Esophagus mucosa (tissue), 1 donor: ENCODE measurements at places on chromosomes 2 and 18.

GRCh38 chr2:240584486-240585031, 2.0 kb upstream of the CAPN10 start:
- no peak for ATAC-seq

DNA sequence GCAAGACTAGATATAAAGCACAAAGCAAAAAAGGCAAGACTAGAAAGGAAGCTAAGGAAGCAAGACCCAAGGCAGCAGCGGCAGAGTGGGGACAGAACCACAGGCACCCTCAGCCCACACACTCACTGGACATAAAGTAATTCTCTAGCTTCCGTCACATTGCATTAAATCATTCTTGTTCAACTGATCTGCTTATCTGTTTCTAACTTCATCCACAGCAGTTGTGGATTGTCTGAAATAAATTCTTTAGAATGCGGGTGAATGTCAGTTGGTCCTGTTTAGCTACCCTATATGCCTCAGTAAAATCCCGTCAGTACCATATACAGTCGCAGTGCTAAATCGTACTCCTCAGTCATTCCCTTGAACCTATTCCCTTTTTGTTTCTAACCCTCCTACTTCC, 183.2 kb upstream of the SLC39A10 start:
- ATAC-seq, result no peak

GRCh38 chr2:150413910-150414309, 73.6 kb downstream of the RND3 start:
- no peak for ATAC-seq

DNA sequence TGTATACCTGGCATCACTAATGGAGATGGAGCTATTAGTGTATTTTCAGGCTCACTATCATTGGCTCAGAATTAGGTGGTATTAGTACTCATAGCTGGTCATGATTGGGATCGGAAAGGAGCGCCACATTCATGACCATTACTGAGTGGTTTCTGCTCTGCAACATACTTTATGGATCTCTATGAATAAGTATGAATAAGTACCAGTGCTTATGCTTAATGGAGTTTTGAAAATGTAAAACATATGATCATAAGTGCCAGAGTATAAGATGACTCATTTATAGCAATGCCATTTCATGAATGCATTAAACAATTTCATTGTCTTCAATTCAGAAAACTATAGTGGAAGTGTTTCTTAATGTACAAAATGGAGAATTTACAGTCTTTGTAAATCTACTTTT, 156.7 kb downstream of the GALNT3 start:
- ATAC-seq, result peak; percentile 36

DNA sequence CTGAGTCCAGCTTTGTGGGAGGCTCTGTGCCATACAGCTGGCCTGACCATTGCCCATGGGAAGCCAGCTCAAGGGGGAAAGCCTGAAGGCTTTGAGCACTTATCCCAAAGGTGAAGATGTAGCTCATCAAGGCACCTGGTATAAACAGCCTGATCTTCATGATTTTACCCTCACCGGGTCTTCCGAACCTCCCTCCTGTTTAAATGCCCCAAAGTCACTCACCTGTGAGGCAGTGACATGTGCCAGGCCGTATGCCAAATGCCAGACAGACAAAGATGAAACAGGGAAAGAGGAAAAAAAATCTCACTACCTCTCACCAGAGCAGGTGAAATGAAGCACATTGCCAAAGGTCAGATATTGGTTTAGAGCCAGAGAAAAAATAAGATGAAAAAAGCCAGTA, 62.8 kb upstream of the ITSN2 start:
- ATAC-seq, result no peak

GRCh38 chr2:241560883-241561474, 2.4 kb downstream of the BOK start:
- no peak for ATAC-seq

DNA sequence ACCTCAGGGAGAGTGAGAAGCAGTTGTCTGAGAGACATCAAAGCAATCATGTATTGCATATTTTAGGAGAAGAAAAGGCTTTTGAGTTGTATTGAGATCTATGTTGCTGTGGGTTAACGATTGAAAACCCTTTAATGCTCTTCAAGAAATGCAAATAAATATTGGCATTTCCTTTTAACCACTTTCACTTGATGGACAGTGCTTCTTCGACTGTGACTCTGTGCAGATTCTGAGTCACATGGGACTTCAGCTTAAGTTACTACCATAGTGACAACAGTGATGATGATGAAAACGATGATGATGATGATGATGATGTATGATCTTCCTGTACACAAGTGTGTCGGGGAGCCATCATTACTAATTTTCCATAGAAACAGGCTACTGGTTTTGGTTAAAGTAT, 181.8 kb downstream of the AKAIN1 start:
- ATAC-seq, result no peak

DNA sequence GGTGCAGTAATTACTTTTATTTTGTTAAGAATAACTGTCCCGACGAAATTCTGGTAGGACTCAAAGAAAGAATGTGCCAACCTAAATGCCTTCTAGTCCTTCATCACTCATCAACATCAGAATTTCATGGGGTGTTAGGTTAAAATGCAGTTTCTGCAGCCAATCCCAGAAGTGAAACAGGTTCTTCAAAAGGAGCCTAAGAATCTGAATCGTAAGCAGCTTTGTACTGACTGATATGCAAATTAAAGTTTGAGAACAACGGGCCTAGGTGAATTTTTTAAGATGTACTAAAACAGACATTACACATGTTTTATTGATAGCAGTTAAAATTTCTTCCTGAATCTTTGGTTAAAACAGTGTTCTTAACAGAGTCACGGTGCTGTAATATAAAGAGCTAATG, 140.3 kb upstream of the ZC3H15 start:
- no peak for ATAC-seq

DNA sequence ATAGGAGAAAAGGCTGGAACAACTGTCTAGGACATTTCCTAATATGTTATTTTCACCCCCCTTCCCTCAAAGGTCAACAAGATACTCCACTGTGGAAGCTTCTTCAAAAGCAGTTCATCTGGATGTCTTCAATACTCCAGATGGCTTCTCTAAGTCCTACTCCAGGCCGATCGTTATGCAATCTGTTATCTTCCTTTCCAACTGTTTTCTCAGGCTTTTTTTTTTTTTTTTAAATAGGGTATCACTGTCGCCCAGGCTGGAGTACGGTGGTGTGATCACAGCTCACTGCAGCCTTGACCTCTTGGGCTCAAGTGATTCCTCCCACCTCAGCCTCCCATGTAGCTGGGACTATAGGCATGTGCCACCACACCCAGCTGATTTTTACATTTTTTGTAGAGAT, 26.3 kb downstream of the ATP8B1 start:
- no peak for ATAC-seq

GRCh38 chr2:112566104-112566503, 18.3 kb upstream of the CHCHD5 start:
- ATAC-seq, result no peak

DNA sequence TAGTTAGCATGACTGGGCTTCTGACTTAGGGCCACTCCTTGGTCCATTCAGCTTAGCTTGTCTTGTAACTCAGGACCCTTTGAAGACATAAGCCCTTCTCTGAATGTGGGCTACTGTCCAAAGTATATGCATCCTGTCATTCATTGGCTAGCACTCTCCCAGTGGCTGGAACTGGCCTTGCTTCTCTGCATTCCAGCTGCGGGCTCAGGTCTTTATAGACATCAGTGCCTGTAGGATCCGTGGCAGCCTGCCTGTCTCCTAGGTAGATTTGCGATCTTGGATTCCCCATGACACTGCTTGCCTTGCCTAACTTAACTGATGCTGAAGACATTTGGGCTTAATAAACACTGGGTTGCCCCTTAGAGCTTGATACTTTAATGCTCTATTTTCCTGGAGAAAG, 170.1 kb downstream of the DCC start:
- no peak for ATAC-seq

DNA sequence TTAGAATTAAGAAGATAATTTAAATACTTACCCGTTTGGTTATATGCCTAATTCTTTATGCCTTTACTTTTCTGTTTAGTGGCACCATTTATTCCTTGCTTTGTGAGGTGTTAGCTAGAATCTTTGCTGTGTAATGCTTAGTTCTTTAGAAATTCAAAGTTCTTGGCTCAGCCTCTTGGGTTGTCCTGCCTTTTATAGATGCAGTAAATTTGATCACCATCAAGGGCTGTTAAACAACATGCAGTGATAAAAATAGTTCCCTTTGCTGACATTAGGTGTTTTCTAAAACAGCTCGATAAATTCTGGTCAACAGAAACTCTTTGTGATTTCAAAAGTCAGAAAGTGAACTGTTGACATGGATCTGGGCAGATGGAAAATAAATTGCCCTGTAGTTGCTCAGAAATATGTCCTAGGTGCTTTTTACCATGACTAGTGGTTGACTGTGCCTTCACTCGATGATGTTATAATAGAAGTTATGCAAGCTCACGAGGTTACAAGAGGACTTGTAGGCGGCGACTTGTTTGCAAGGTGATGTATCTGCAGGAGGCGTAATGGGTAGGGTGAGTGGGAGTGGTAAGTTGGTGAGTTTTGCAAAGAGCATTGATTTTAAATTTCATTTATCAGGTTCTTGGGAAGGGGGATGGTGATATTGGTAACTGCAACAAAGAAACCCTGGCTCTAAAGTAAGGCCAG, 52.1 kb downstream of the LRRTM1 start:
- ATAC-seq, result no peak

DNA sequence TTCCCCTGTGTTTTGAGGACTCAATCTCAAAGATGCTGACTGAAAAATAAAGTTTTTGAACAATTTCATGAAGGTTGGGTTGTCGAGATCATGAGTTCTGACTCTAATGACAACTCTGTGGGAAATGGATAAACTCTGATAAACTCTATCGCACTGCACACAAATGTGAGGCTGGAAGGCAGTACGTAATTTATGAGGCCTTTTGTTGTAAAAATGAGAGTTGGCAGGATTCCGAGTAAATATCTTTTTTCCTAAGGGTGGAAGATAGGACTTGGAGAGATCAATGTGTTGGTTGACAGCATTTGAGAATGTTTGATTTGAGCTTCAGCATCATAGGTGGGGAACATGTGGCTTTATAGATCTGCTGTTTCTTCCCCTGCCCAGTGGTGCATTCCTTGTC, 90.4 kb downstream of the SPTBN1 start:
- ATAC-seq, result no peak

DNA sequence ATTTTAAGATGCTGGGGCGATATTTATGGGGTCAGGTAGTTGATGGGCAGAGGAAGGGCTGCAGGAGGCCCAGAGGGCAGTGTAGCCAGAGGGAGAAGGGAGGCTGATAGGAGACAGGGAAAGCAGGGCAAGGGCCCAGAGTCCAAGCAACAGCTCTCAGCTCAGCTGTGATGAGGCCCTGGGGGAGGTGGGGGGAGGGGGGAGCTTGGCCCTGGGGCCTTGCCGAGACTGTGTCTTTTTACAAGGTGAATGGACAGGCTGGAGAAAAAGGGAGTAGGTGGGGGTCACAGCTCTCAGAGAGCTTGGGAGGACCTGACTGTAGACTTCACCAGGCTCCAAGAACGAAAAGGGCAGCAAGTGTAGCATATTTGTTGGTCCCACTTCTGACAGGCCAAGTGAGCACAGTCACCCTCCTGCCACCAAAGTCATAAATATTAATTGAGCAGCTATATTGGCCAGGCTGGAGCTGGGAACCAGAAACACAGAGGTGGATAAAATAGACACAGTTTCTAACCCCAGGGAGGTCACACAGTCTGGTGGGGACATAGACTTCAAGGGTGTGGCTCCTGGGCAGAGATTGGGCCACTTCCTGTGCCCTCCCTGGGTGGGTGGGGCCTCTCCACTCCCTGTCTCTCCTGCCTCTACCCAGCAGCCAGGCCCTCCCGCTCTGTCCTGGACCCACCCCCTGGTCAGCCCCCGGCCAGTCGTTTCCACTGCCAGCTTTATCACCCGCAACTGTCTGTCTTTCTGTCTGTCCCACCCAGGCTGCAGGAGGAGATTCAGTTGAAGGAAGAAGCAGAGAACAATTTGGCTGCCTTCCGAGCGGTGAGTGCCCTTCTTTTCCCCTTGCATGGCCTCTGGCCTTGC, 1.4 kb downstream of the DES start:
- ATAC-seq, result no peak

- ATAC-seq, result peak; percentile 93
These were observed 7.9 kb downstream of the CABLES1 start for GRCh38 chr18:23143016-23143814.

GRCh38 chr2:118197011-118197675, 108.9 kb downstream of the INSIG2 start:
- no peak for ATAC-seq

DNA sequence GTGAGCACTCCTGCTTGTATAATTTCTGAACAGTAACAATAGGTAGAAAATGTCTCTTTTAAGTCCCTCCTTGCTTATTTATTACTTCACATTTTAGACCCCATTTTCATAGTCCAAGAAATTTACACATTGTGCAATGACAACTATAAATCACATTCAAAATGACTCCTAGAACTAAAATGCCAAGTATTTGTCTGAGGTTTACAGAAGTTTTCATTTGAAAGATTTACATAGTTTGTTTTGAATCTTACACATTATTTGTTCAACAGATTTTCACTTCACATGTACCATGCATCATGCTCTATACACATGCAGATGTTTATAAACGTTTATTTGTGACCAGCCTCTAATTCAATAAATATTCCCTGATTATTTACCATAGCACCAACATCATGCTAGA, 15.7 kb upstream of the TRIB2 start:
- no peak for ATAC-seq

- ATAC-seq, result no peak
These were observed 887 bp upstream of the ZNF396 start for GRCh38 chr18:35377875-35378573.

GRCh38 chr18:46688853-46689525, 32.0 kb upstream of the LOXHD1 start:
- no peak for ATAC-seq

- no peak for ATAC-seq
These were observed 64.4 kb upstream of the LYPD6B start for GRCh38 chr2:148974095-148974494.

GRCh38 chr2:181138816-181139215, 158.4 kb downstream of the UBE2E3 start:
- no peak for ATAC-seq

DNA sequence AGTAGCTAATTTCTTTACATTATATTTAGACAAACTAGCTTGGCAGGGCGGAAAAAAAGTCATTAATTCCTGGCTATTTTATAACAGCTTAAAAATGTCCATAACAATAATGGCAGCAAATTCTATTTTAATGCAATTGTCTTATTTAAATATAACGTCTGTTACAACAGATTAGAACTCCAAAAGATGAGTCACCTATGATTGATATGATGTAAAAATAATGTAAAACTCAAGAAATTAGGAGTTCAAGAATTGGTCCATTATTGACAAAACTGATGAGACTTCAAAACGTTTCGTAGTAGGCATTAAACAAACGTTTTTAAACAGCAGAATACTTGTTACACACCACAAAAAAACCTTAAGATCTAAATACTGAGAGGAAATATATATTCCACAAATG, 2.7 kb downstream of the XPO1 start:
- no peak for ATAC-seq
